ENCODE measurements at places on chromosomes 5 and 9.

- peak; percentile 31 for DNase-seq
Measured at GRCh38 chr5:55234121-55234700, 803 bp upstream of the CCNO start.

DNA sequence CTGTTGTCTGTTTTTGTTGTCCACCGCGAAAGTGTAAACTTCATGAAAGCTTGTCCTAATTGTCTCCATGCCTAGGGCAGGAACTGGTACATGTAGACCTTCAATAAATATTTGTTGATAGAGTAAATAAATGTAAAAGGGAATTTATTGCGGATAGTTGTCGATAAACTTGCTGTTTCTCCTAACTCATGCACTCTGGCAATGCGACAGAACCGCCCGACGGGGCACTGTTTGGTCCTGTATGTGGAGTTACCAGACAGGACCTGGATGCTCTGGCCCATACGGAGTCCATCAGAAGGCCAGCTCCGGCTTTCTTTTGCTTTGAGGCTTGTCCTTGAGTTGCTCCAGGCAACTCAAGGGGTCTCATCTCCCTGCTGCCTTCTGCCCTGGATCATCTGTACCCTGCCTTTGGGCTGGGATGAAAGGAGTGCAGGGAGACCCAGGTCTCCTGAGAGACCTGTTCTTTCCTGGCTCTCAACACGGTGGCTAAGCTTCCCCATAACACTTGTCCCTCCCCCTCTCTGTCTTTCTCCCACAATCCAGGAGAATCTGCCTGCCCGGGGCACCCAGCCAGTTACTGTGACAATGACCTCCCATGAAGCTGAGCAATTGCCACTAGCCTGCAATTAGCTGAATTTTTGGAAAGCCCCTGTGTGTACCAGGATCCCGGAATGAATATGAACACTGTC, 149.5 kb upstream of the PTCH1 start:
- no peak for DNase-seq

GRCh38 chr5:43981556-43981955, 378.6 kb downstream of the NNT start:
- DNase-seq: no peak

GRCh38 chr5:95673081-95673480, 9.7 kb downstream of the SPATA9 start:
- no peak for DNase-seq

- DNase-seq: no peak
Measured at GRCh38 chr9:89525446-89526374, 27.8 kb upstream of the SEMA4D start.

DNA sequence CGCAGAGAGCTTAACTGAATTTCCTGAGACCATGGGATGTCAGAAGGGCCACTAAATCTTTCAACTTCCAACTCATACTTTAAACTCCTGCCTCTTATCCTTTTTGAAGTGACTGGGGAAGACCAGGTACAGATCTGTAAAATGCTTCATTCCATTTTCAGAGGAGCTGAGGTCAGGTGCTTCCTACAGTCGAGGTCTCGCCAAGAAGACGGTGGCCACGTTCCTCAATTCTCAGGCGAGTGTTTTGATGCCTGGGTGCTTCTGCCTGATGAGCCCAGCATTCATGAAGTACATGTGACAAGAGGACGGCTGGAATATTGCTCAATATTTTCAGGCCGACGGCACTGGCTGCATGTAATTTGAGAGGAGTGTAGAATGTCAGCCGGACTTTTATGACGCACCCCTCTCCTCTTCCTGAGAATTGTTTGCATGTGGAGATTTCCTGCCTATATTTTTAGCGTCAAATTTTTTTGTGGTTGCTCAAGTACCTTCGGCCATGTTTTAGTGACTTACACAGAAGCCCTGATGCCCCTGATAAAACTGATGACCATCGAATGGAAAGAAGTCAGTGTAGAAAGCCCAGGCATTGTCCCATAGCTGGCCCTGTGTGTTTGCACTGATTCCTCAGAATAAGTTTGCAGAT, 38.8 kb upstream of the GLRX start:
- DNase-seq: no peak

DNA sequence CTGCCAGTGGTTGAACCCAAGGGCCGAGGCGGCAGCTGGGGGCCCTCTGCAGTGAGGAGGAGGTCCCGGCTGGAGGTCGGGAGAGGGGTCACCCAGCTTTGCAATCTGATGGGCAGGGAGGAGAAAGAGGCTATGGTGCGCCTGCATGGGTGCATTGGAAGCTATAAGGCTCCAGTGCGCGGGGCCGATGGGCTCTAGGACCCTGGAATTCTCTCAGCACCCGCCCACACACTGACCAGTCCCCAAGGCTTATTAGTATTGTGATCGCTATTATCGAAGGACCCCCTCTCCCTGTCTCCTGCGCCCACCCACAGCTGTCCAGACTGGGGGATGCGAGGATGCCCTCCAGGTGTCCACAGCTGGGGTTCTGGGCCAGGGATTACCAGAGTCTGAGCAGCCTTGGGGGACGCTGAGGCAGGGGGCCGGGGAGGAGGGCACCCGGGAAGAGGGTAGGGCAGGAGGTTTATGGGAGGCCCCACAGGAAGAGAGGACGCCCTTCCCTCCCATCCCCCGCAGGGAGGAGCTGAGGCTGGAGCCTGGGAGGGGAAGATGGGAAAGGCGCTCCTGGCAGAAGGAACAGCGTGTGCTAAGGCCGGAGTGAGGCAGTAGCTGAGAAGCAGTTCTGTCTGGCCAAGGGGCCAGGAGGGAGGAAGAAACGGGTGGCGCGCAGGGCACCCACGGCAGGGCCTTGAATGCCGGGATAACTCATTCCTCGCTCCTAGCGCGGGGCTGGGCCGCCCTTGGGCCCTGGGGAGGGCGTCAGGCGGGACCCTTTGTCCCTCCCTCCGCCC, 24.2 kb downstream of the C9orf50 start:
- no peak for DNase-seq

- DNase-seq: peak; percentile 74
Measured at GRCh38 chr9:129944506-129945116, 98.4 kb downstream of the FNBP1 start.

GRCh38 chr5:143374496-143375217, 28.8 kb downstream of the NR3C1 start:
- no peak for DNase-seq

GRCh38 chr5:618450-618849, 6.3 kb downstream of the CEP72 start:
- peak; percentile 11 for DNase-seq

DNA sequence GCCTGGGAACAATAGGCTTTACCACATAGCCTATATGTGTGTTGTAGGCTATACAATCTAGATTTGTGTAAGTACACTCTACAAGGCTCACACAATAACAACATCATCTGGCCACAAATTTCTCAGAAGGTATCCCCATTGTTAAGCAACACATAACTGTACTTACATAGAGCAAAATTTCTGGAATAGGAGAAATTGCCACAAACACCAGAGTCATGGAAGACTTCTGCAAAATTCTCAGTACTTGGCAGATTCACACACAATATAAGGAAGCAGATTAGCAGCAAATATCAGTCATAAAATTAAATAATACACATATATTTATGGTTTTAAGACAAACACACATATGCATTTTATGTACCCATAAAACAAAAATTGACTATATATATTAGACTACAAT, 16.4 kb downstream of the GNAQ start:
- no peak for DNase-seq

GRCh38 chr5:159995907-159996306, 13.0 kb upstream of the TTC1 start:
- no peak for DNase-seq

DNA sequence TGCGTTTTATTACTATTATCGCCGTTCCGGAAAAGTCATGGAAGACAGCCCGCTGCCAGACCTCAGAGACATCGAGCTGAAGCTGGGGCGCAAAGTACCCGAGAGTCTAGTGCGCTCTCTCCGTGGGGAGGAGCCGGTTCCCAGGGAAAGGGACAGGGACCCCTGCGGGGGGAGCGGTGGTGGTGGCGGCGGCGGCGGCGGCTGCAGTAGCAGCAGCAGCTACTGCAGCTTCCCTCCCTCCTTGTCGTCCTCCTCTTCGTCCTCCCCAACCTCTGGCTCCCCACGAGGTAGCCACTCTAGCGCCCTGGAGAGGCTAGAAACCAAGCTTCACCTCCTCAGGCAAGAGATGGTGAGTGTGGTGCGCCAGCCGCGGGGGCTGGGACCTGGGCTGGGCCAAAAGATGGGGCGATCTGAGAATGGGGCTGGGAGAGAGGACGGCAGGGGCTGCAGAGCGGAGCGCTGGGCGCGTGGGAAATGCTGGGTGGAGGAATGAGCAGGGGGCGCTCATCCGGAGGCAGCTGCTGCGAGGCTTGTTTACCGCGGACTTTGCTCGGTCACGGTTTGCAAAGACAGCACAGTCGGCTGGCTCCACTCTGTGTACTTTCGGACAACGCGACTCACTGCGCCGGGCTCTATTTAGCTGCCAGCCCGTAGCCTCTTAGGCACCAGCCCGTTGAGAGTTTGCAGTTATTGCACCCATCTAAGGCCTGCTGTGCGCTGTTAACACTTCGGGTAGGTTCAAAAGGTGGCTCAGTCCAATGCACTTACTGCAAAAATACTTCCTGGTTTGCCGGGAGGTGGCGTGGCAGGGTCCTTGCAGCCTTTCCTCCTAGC, 1.1 kb downstream of the LURAP1L start:
- DNase-seq: no peak
